Stimulated activated CD8-positive, alpha-beta memory T cell treated with anti-CD3 and anti-CD28 coated beads, Interleukin-2, amount 100 ng/mL, for 1 hour (primary cell): ENCODE measurements at places on chromosomes 2 and 18.

- no peak for DNase-seq
Observed at GRCh38 chr18:79476031-79476917, 80.5 kb downstream of the NFATC1 start.

- no peak for DNase-seq
Observed at GRCh38 chr2:137896467-137896866, 67.8 kb upstream of the HNMT start.

DNA sequence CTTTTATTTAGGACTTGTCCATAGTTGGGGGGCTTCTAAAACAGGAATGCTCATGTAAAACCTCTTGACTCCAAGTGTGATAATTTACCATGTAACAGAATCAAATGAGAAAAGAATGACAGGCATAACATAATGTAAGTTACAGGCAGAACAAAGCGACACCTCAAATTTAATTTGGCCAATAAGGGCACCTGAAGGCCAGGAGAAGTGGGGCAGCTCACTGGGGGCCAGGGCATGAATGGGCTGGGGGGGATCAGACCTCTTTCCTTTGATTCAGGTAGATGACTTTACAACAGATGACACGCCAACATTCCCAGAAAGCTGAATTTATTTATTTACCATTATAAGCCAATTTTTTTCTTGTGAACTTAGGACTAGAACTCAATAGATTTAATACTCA is 14.5 kb downstream of the MOCOS start:
- DNase-seq = no peak

- DNase-seq = no peak
Observed at GRCh38 chr18:9108911-9109310, 6.4 kb downstream of the NDUFV2 start.

DNA sequence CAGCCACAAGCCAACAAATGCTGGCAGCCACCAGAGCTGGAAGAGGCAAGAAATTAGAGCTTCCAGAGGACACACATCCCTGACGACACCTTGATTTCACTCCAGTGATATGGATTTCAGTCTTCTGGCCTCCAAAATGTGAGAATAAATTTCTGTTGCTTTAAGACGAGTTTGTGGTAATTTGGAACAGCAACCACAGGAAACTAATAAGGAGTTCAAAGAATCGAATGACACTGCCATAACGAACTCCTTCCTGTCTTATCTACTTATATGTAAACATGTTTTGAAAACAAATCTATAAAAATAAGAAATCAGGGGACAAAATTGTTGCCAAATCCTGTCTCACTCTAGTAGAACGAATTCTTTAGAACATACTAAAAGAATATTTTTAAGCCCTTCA is 75.8 kb downstream of the GRB14 start:
- DNase-seq = no peak

DNA sequence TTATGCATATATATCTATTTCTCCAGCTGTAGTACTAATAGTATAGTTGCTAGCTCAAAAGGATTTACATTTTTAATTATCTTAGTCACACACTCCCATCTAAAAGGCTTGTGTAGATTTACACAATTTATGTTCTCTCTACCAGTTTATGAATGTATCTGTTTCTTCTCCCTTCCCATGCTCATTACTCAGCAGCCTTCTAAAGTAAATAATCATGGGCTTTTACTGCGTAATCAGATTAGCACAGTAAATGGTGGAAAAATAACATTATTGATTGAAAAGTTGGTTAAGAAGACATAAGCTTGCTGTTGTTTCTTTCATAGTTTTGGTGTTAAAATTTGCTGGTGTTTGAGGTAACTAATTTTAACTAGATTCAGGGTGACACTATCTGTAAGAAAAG is 81.8 kb downstream of the PTPN4 start:
- no peak for DNase-seq

- DNase-seq = no peak
Observed at GRCh38 chr2:120219291-120219690, 3.9 kb downstream of the TMEM185B start.
